ENCODE measurements at places on chromosomes 16 and 17.

GRCh38 chr16:72766506-72766905 lies 281.4 kb downstream of the ZFHX3 start:
- DNase-seq, result no peak

- DNase-seq, result peak; percentile 73
These were observed 42.7 kb downstream of the SOCS3 start for GRCh38 chr17:78316867-78317789.

- DNase-seq, result peak; percentile 23
These were observed 28.7 kb upstream of the MILR1 start for GRCh38 chr17:64420143-64420670.

- no peak for DNase-seq
These were observed 38.0 kb downstream of the AXIN2 start for GRCh38 chr17:65523411-65523810.

DNA sequence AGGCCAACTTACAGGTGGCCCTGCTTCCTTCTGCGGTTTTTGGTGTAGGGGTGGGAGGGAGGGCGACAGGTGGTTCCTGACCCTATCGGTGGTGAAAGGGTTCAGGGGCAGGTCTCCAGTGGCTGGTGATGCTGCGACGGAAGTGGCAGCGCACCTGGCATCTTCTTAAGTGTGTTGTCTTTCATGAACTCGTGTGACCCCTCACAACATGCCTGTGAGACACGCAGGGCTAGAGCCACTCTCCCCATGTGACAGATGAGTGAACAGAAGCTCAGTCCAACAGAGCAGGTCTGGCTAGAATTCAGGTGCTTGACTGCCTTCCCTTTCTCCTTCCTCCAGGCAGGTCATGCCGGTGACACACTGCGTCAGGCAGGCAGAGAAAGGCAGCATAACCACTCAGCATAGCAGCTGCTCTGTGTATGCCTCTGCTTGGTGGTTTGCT lies 8.0 kb downstream of the TNFAIP1 start:
- DNase-seq, result no peak

- no peak for DNase-seq
These were observed 4.8 kb upstream of the HOXB8 start for GRCh38 chr17:48619826-48620449.

DNA sequence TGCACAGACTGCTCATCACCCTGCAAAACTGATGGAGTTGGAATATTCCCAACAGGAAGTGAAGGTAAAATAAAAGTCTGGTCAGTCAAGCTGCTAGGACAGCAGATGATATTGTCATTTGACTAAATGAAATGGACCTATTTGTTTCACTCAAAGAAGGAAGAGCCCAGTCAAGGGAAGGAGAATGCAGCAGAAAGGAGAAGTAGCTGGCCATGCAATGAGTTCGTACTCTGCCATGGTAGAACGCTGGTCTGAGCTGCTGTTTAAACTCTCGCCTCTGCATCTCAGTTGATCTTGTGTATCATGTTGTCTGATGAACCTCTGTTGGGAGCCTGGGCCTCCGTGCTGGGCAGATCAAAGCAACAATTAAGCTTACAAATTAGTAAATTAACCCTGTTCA lies 15.6 kb upstream of the YPEL2 start:
- DNase-seq, result no peak

DNA sequence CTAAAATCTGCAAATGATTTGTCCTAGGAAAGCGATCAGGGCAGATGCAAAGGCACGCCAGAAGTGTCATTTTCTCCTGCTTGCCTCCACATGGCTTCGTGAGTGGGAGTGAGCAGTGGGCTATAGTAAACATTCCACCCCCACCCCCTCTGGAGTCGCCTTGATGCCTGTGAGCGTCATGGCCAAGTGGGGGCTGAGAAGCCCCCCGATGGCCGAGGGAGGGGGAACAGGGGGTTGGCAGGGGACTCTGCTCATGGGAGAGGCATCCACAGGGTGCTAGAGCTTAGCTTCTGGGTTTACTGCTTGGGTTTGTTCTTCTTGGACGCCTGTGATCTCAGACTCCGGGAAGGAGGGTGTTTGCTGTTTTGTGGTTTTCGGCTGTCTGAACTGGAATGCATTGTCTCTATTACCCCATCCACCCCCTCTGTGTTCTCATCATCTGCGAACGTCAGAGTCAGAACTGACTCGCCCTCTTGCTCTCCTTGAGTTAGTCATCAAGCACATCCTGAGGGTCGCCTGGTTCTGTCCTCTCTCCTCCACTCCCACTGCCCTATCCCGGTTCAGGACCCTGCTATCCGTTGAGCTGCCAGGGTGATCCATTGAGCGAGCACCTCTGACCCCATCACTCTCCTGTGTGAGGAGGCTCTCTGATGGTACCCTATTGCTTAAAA lies 15.4 kb downstream of the TNS4 start:
- DNase-seq, result peak; percentile 97

DNA sequence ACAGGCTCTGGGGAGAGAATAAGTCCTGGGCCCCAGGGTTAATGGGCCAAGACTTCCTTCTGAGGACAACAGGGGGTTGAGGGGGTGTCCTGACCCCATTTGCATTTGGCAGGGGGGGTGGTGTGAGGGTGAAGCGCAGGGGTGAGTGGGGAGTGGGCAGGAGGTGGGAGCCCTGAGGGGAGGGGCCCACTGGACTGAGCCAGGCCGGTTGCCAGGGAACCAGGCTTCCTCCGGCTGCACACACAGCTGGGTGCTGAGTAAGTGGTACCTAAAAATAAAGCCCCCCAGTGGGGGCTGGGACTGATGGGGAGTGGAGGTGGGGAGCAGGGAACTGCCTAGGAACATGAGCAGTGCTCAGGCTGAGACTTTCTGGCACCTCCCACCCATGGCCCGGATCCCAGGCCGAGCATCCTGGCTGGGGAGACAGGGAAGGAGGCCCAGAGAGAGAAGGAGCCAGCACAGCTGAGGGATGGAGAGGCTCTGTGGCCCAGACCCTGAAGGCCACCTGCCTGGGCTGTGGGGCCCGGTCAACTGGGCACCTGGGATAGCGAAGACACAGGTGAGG lies 7.5 kb upstream of the RASD1 start:
- no peak for DNase-seq

DNA sequence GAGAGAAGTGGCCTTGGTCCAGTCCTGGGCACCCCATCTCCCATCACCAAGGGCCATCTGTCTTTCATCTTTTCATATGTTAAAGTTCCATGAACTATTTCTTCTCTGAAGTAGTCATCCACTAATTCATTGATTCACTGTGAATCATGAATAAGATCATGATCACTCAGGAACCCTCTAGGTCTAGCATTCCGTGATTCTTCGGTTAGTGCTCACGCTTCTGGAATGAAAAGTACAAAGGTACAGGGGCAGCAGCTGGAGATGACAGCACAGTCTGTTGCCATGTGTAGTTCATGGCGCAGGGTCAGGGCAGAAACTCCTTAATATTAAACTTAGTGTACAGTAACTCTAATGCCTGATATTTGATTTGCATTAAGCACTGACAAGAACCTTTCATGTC lies 127.1 kb downstream of the CDH13 start:
- DNase-seq, result peak; percentile 55

- DNase-seq, result no peak
These were observed 15.1 kb upstream of the LASP1NB start for GRCh38 chr17:38910325-38910724.

DNA sequence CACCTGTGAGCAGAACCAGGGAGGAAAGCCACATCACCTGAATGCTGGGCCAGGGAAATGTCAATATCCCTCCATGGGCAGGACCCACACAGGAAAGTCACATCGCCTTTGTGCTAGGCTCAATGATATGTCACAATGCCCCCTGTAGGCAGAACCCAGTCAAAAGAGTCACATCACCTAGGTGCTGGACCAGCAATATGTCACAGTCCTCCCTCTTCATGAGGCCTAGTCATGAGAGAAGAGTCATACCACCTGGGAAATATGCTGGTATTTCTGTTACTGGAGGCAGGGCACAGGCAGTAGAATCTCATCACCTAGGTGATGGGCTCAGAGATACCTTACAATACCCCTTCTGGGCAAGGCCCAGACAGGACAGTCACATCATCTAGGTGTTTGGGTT lies 1843.4 kb downstream of the TP53TG3F start:
- DNase-seq, result no peak

DNA sequence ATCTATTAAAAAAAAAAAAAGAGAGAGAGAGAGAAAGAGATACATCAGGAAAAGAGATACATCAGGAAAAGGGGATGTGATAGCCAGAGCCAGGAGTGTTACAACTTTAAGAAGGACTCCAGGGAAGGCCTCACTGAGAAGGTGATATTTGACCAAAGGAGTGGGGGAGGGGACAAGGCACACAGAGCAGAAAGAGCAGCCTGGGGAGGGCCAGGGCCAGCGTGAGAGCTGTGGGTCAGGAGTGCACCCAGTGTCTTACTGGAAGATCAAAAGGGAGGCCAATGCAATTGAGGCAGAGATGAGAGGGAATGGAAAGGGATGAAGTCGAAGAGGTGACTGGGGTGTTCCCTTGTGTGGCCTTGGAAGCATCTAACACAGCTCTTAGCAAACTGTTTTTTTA lies 7.7 kb downstream of the ASPHD1 start:
- DNase-seq, result no peak

GRCh38 chr16:10067406-10067805 lies 114.8 kb downstream of the GRIN2A start:
- no peak for DNase-seq

DNA sequence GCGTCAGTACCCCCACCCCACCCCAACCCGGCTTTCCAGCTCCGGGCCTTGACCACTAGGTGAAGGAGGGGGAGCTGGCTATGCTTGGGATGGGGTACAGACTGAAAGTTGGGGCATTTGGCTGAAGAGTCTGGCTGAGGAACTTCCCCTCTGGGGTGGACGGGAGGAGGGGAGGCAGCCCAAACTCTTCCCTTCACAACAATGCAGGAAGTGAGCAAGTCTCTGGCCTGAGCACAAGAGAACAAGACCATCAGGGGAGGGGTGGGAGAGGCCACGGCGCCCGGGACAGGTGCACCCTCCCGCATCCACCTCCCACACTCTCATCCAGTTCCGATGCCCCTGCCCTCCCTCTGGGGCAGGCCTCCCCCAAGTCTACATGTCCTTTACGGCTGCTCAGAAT lies 5.6 kb downstream of the USH1G start:
- DNase-seq, result no peak

- no peak for DNase-seq
These were observed 22.2 kb downstream of the CLEC19A start for GRCh38 chr16:19307587-19308241.

- DNase-seq, result no peak
These were observed 19.8 kb upstream of the SSTR5 start for GRCh38 chr16:1052721-1053120.

- no peak for DNase-seq
These were observed 128.4 kb upstream of the TNRC6C start for GRCh38 chr17:77829843-77830799.

GRCh38 chr17:76511668-76512365 lies 10.6 kb upstream of the RHBDF2 start:
- DNase-seq, result no peak

DNA sequence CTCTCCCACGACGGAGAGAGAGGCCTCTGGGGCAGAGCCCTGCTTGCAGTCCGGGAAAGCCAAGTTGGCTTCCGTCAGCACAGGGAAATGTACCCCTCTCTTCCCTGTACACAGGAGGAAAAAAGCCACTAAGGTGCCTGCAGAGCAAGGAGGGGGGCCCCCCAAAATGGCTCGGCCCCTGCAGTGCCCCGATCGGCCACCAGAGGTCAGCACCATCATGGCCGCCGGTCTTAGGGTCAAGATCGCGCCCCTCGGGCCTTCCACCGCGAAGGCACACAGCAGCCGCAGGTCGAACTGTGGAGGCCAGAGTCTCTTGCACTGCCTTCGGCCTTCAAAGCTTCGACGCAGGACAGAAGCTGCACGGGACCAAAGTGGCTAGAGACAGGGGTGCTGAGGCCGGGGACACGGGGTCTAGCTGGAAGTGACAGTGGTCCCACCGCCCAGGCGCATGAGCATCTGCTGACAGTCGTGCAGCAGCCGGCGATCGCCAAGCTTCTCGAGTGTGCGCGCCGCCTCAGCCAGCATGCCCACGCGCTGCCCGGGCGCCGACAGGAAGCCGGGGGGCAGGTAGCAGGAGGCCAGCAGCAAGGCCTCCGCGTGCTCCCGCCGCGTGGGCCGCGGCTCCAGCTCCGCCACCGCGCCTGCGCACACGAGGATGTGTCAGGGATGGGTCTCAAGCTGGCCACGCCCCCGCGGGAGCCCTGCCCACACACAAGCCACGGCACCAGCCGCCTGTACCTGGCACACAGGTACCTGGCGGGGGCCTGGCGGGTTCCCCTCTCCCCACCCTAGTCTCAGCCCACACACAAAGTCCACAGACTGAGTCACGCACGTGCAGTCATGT lies 24.4 kb downstream of the SREBF1 start:
- no peak for DNase-seq

DNA sequence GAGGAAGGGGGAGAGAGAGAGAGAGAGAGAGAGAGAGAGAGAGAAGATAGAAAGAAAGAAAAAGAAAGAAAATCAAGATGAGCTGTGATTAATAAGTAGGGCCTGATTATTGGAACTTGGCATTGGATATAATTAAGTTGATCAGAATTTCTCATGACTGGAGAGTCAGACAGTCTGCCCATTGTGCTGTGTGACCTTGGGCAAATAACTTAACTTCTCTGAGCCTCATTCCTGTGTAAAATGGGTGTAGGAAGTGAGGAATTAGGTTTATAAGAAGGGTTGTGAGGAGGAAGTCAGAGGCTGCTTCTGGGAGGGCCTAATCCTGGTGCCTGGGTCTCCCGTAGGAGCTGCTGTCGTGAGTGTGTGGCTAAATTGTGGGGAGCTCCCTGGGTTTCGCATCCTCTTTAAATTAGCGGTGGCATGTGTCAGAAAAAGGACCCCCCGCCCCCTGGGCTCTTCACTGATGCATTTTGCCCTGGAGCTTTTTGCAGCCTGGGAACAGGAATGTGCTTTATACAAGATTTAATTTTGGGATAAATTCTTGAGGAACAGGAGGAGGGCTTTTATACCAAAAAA lies 76.0 kb downstream of the CMIP start:
- DNase-seq, result no peak

- no peak for DNase-seq
These were observed 3.2 kb downstream of the SLC22A31 start for GRCh38 chr16:89197033-89197632.

DNA sequence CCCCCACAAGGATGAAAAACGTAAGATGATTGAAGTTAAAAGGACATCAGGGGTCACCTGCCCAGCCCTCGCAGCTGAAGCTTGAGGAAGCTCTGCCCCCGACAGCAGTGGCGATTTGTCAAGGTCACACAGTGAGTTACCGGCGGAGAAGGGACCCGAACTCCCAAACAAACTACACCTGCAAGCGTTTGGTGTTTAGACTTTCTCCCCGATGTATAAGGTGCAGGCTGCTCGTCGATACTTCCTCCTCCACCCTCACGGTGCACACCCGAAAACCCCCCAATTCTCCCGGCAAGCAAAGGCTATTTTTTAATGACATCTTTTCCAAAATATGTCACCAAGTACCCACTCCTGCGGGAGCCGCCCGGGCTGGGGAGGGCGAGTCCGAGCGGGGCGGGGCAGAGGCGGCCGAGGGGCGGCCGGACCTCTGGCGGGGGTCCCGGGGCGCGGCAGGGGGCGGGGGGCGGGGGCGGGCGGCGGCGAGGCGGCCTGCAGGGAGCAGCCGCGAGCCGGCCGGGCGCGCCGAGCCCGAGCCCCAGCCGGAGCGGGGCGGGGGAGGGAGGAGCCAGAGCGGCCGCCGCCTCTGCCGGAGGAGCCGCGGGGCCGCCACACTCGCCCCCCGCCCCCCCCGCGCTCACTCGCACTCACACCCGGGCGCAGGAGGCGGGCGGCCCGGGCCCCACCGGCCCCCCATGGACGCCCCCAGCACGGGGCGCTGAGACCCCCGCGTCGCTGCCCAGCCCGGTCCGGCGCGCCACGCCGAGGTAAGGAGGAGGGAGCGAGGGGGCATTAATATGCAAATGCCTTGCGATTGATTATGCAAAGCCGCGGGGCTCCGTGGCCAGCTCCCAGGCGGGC lies at the start of gene THRA:
THRA (plus strand) TSS at position 637 of the 858 bp plus-strand sequence. CDS start 11,524 bp downstream, outside the sequence.
- DNase-seq, result no peak

All from epithelial cell of proximal tubule (primary cell).